Lower leg skin (tissue), 4 donors: ENCODE measurements at places on chromosomes 7 and 10.

- no peak for DNase-seq
Observed at GRCh38 chr7:35630024-35630972, 64.6 kb downstream of the HERPUD2 start.

GRCh38 chr7:126450269-126450671 is 802.5 kb downstream of the GRM8 start:
- DNase-seq = no peak

DNA sequence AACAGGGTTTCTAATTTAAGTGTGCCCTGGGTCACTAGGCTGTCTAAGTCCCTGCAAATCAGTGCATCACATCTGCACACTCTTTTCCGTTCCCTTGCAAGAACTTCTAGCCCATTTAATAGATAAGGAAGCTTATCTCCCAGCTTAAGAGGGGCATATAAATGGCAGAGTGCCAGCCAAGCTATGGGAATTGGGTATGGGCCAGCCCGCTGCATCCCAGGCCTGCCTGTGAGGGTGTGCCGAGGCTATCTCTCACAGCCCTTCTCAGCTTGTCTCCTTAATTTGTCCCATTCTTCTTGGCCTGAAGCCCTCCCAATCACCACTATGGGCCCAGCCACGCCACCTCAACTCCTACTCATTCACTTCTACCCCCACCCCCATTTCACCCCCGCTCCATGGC is 14.7 kb downstream of the AQP1 start:
- no peak for DNase-seq

DNA sequence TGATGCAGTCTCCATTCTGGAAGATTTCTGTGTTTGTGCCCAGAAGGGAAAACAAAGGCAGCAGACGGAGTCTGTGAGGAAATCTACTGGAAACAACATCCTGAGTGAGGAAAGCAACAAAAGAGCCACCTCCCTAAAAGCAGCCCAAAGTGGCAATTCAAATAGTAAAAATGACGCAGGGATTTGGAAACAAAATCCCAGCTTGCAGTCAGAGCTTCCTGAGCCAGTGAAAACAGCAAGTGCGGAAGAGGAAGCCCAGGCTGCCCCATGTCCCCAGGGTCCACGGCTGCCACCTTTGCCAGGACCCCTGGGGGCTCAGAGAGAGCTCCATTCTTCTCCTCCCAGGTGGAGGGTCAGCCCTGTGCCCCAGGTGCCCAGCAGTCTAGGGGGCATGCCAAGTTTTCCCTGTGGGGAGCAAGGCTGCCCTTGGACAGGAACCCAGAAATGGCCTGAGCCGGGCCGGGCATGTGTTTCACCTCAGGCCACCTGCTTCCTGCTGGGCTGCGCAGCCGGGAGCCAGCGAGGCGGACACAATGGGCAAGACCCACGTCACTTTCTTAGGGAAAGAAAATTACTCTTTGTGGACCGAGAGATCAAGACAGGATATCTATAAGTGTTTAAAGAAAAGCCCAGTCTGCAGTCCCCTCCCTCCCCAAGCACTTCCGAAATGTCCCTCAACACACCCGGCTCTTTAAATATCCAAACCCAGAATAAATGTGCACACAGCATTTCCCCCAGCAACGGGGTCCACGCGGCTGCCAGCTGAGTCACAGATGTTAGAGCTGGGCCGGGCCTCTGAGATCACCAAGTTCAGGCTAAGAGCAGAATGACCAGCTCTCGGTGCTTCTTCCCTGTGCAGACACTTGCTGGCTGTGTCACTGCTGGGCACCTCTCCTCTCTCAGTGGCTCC is 231.1 kb downstream of the ARHGAP12 start:
- DNase-seq = peak; percentile 83

DNA sequence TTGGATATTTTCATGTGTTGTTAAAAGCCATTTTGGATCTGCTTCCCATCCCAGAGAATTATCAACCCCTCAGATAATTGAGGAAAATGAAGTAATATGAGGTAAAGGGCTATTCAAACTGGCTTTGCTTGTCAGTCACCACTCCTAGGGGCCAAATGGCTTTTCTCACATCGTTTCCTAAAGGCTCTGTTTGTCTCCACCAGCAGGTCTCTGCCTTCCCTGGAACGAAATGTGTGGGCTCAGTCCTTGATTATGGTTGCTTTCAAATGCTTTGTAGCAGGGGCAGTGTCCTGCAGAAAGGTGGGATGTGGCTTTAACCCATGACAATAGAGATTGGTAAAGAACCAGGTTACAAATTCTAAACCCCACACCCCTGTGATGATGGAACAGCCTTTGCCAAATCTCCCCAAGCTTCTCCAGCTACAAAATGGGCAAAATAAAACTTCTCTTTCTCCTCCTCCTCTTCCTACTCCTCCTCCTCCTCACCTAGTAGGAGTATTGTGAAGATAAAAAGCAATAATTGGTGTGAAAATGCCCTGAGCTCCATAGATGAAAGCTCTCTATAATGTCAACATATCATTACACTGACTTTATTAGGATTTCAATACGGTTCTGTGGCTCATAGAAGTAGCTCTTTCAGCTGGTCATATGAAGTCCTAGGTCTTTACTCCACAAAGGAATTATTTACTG is 127.6 kb downstream of the CHN2 start:
- DNase-seq = no peak

DNA sequence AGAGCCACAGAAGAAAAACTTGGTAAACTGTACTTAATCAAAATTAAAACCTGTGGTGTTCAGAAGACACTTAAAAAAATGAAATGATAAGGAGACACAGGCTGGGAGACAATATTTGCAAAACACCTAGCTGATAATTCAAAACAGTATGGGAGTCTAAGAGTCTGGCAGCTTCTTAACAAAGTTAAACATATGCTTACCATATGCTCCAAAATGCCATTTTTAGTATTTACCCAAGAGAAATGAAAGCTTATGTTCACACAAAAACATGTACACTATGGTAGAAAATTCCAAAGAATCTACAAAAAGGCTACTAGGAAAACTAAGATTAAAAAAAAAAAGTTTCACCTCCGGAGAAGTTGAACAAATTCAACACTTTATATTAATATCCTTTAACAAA is 48.6 kb downstream of the ITGB1 start:
- no peak for DNase-seq

GRCh38 chr7:13850185-13850752 is 139.2 kb downstream of the ETV1 start:
- no peak for DNase-seq

DNA sequence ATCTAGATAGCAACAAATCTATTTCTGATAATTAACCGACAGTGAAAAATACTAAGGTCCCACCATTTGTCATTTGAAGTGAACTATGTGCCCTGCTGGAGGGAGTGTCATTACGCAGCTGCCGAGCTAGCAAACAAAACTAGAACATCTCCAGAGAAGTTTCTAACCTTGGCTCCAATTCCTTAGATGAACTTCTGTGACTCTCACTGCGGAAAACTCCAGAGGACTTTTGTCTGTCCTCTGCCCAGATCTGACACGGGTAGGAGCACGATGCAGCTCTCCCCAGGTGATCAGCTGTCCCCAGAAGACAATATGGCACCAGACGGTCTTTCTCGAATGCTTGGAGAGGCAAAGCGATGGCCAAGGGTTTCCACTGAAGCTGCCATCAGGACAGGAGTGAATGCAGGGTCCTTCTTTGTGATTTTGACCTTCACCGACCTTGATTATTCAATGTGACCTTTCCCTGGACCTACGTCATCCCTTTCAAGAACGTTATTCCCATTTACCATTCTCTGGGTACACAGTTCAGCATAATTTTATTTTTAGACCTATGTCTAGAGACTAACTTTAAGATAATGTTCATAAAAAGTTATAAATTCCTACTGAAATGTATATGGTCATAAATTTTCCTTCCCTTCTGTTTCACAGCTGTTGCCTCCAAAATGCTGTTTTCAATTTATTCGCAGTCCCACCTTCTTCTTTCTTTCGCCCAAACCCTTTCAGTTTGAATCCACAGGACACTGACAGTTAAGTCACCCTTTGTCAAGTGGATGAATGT is 116.7 kb upstream of the C7orf33 start:
- no peak for DNase-seq

- DNase-seq = no peak
Observed at GRCh38 chr10:72730479-72730878, 38.5 kb downstream of the MCU start.

- no peak for DNase-seq
Observed at GRCh38 chr7:152615031-152615741, 60.8 kb downstream of the XRCC2 start.
